Activated CD8-positive, alpha-beta memory T cell treated with anti-CD3 and anti-CD28 coated beads for 1 hour (primary cell): ENCODE measurements at places on chromosomes 2 and 18.

- no peak for DNase-seq
These were observed 175.9 kb downstream of the SLC4A3 start for GRCh38 chr2:219803294-219803693.

DNA sequence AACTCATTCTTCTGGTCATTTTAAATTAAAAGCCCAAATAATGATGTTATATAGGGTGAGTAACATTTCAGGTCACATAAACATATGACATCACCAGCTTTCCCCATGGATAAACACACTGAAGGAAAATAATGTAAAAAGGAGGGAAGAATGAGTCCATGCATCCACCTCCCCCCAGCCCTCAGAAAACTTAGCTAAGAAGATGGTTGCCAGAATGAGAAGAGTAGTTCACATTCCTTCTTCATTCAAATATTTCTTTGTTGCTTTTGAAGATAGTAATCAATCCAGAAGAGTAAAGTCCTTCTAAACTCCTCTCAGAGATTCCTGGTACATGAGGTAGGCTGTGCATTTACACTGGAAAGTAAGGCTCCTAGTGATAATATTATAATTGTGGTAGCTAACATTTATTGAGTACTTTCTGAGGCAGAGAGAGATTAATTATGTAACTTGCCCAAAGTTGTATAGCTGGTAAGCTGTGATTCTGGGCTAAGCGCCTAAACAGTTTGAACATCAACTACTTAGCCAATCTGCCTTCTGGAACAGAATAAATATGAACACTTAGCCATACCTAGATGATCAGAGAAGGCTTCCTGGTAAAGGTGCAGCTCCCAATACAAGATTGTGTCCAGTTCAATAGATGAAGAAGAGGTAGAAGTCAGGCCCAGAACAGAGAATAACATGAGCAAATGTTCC, 256.7 kb upstream of the FN1 start:
- DNase-seq = no peak

DNA sequence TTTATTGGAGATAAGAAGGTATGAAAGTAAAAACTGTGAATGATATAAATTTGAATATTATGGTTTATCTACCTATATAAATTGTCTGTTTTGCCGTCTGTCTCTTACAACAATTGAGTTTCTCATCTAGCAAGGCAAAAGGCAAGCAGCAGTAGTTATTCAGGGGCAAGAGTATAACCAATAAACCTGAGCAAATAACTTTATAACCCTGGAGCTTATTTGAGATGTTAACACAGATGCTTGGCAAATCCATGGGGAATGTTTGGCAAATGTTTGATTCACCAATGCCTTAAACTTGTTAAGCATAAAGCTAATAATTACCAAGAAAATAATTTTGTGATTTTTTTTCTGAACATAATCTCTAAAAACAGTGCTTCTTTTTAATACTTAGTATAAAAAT, 9.9 kb upstream of the EPHA4 start:
- DNase-seq = no peak

DNA sequence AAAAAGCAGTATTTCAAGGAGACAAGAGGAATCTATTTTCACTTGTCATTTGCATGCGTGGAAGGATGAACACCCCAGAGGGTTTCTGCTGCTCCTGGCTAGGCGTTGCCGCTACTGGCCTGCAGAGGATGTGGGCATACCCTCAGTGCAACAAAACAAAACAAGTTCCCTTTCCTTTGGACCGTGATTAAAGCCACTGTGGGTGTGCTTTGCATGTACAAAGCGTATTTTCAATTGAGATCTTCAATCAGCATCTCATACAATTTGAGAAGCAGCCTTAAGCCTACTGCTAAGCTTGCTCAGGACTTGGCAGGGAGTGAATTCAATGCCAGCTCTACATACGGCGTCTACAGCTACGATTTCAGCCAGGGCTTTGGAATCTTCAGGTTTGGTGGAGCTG, 298.4 kb downstream of the LPIN1 start:
- DNase-seq = no peak

DNA sequence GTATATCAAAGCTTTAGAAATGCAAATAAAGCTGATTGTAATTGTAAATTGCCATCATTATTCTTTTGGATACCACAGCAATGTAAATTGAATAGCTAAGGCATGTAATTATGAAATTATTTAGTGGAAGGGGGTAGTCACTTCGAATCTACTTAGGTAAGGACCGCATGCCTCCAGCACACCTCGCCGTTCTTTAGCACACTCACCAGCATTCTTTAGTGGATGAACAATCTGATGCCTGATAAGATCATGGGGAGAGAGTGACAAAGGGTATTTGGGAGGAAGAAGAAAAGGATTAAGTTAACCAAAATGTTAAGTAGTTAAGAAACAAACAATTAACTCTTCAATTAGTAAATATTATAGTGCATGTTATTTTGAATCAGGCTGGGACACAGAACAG, 46.4 kb upstream of the DSC1 start:
- DNase-seq = no peak

GRCh38 chr18:8745355-8746014, 40.1 kb downstream of the MTCL1 start:
- DNase-seq = no peak

GRCh38 chr2:23602116-23602515, 217.1 kb downstream of the KLHL29 start:
- DNase-seq = no peak

DNA sequence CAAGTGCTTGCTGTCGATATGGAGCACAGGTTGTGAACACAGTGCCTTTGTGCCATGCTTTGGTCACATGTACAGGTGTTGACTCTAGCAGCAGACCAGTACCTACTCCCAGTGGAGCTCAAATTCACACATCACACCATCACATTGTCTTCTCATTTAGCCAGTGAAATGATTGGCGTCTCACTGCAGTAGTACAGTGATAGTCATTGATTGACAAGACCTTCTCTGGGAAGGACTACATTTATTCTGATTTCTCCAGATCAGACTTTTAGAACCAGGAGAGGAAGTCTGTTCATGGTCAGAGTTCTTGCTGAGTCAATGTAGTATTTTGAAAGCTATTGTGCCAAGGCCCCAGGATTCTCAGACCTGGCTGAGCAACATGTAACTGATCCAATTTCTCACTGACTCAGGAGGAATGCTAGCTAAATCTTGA, 75.2 kb downstream of the FMNL2 start:
- no peak for DNase-seq

GRCh38 chr18:48777026-48777743, 173.6 kb downstream of the SMAD7 start:
- peak; percentile 57 for DNase-seq

DNA sequence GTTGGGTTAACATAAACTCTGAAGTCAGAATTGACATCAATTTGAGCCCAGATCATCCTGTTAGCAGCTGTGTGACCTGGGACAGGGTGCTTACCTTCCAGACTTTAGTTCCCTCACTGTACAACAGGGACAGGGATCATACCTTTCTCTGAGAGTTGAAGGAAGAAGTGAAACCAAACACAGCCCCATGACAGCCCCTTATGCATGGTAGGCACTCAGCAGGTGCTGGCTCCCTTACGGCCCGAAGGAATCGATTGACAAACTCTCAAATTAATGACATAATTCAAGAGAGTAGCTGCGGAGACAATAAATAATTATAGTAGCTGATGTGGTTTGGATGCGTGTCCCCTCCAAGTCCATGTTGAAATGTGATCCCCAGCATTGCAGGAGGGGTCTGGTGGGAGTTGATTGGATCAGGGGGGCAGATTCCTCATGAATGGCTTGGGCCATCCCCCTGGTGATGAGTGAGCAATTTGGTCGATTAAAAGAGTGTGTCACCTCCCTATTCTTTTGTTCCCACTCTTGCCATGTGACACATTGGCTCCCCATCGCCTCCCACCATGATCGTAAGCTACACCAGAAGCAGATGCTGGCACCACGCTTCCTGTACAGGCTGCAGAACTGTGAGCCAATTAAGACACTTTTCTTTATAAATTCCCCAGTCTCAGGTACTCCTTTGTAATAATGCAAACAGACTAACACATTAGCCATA, 72.4 kb downstream of the ODC1 start:
- no peak for DNase-seq

DNA sequence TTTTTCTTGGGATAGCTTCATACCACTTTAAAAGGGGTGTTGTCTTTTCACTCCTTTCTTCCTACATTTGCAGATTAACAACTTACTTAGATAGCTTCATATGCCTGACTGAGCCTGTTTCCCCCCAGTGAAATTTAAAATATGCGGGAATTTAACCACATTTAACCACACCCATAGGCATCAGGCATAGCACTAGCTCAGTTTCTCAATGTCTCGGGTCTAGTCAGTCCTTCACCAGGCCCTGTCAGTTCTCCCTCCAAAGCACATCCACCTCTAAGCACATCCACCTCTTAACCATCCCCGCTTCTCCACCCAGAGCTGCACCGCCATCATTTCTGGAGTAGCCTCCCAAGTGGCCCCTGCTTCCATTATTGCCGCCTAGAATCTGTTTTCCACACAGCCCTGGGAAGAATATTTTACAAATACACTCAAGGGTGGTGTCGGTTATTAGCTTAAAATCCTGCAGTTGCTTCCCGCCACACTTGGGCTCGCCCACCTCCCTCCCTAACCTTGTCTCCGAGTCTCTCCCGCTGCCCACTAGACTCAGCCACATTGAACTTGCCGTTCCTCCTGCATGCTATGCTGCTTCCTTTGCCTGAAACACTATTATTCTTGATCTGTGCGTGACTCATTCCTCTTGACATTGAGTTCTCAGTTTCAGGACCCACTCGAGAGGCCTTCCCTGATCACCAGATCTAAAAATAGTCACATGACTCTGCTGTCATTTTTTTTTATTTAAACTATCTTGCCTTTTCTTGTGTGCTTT, 68.3 kb downstream of the SPTBN1 start:
- no peak for DNase-seq
